ENCODE measurements at places on chromosomes 3 and 15.

GRCh38 chr3:70308760-70309159 is 3.7 kb downstream of the MDFIC2 start:
- no peak for DNase-seq

DNA sequence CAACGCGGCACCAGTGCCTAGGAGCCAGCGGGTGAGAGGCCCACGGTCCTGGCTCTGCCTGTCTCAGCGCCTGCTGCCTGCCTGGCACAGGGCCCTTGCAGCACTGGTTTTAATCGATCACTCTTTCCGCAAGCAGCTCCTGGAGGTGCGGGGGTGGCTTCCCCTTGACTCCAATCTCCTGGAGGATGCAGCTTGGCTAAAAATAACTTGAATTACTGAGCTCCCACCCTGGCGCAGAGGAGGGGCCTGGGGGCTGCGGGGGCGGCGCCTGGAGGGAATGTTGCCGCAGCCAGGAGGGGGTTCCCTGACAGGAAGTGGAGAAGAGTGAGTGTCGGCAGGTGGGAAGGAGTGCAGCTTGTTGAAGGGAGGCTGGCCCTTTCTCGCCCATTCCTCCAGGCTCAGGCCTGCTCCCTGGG is 9.9 kb upstream of the RPL29 start:
- no peak for DNase-seq

- no peak for DNase-seq
Observed at GRCh38 chr3:64097920-64098319, 74.6 kb upstream of the PSMD6 start.

- no peak for DNase-seq
Observed at GRCh38 chr3:50179710-50180109, 11.7 kb upstream of the GNAT1 start.

GRCh38 chr3:173003471-173003870 is 137.6 kb downstream of the SPATA16 start:
- no peak for DNase-seq

- DNase-seq = no peak
Observed at GRCh38 chr3:194999491-194999890, 271.5 kb downstream of the XXYLT1 start.

DNA sequence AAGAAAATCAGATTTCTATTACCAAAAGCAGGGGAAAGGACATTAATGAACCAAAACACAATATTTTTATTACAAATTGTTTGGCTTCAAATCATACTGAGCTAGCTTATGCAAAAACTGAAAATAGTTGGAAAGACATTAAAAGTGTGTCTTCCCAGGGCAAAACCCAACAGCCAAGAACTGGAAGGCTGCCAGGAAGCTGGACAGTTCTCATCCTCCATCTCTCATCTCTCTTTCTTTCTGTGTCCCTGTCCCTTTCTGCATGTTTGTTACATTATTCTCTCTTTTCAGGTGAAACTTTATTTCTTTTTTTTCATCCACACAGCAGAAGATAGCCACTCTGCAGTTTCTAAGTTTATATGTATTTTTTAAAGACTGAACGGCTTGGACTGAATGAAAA is 41.1 kb upstream of the SNTN start:
- no peak for DNase-seq

- DNase-seq = no peak
Observed at GRCh38 chr3:10514407-10515069, 9.2 kb upstream of the ATP2B2 start.

DNA sequence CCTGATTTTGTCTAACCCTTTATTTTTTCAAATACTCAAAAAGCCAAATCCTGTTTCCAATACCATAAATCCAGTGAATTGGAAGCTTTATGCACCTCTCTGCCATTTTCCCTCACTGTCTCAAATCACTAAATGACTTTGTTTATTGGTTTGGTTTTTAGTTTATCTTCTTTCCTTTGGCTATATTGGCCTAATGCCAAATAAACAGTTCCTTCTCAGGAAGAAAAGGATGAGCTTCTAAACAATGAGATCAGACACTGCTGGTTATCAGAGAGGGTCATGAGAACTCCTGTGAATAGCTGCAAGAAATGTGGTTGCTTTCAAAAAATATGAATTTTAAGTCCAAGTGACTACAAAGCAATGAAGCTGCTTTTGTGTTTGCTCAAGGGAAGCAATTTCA is 359.9 kb downstream of the MECOM start:
- DNase-seq = no peak

DNA sequence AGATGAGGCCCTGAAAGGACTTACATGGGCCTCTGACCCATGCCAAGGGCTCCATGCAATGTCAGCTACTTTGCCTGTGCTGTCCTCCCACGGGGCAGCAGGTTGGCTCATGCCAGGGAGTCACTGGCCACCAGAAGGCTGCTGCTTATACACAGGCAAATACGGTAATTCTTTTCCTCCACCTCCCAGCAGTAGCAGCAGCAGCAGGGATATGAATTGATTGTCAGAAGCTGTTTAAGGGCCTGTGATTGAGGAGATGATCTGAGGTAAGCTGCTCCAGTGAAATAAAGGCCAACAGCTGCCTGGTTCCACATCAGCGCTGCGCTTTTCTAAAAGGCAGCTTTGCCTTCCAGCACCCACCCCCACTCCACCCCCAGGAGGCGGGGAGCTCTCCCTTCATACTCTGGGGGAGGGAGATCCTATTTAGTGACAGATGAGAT is 250.5 kb downstream of the SHQ1 start:
- no peak for DNase-seq

DNA sequence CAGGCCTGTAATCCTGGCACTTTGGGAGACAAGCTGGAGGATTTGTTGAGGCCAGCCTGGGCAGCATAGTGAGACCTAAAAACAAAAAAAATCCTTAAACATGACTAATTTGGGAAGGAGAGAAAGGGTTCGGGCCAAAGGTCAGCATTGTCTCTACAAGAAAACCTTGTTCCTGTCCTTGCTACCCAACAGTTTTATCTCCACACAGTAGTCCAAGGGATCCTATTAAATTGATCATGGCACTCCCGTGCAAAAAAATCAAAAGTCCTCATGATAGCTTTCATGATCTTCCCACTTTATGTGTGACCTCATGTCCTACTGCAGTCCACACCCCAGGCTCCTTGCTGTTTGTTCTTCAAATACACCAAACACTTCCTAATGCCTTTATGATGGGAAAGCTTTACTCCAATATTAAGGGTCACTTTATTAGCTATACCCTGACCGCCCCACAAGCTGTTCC is 4.2 kb downstream of the RPL15 start:
- DNase-seq = no peak

DNA sequence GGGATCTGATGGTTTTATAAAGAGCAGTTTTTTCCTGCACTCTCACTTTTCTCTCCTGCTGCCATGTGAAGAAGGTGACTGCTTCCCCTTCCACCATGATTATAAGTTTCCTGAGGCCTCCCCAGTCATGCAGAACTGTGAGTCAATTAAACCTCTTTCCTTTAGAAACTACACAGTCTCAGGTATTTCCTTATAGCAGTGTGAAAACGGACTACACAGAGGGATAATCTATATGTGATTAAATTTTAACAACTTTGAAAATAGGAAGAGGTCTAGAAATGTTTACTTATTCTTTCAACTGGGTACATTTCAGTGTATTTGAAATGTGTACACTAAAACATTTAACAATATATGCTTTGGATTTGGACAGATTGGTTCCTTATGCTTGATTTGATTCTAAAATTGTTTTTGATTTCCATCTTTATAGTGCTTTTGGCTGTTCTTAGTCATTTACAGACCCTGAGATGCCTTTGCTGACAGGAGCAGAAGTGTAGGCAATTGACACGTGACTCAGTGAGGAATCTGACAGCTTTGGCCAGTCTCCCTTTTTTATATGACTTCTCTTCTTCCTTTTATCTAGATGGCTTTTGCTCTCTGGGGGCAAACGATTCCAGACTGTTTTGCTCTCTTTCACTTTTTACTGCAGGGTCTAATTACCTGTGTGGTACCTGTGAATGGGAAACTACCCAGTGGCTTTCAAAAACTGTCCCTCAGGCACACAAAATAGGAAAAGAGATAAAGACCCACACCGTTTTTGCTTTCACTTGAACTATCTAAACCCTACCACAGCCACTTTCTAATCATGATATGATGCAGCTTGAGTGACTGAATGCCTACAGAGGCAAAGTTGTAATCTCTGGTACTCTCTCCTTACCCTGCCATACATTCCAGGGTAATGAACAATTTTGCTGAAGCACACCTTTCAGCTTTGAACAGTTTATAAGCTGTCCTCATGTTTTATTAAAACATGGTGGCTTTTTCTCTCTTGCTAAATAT is 422.6 kb downstream of the ROBO1 start:
- DNase-seq = no peak

Measured in smooth muscle cell of the brain vasculature (primary cell).